ENCODE measurements at places on chromosomes 16 and 17. TPM values are rescaled to one million over a fixed set of nuclear protein-coding genes. Genes with fewer than 3 reads are reported as not detected.

DNA sequence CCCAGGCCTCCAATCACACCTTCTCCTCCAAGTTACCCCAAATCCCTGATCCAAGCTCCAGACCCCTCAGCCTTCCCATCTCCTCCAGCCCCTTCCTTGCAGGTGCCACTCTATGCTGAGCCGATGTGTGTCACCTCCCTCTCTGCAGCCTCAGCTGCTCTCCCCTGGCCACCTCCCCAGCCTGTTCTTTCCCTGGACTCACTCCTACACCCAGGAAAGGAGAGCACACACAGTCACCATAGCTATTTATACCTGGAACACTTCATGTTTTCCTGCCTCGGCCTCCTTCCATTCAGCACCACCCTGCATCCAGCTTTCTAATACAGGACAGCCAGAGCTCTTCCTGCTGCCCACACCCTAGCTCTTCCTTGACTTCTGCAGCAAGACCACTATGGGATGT is 12.5 kb upstream of the TMEM132E start:
- DNase-seq = no peak
- H3K27ac ChIP-seq = no peak overlapping the region
- no peaks in the 10 kb centered on the region for H3K27me3 ChIP-seq
- H3K36me3 ChIP-seq = no peaks in the 10 kb centered on the region
- no peak overlapping the region for H3K4me3 ChIP-seq

GRCh38 chr16:86477642-86478041 is 32.7 kb upstream of the FOXF1 start:
- no peaks in the 10 kb centered on the region for H3K27me3 ChIP-seq
- no peaks in the 10 kb centered on the region for H3K4me1 ChIP-seq
- no peaks in the 10 kb centered on the region for H3K36me3 ChIP-seq
- H3K4me3 ChIP-seq = no peak overlapping the region
- no peak overlapping the region for H3K27ac ChIP-seq

DNA sequence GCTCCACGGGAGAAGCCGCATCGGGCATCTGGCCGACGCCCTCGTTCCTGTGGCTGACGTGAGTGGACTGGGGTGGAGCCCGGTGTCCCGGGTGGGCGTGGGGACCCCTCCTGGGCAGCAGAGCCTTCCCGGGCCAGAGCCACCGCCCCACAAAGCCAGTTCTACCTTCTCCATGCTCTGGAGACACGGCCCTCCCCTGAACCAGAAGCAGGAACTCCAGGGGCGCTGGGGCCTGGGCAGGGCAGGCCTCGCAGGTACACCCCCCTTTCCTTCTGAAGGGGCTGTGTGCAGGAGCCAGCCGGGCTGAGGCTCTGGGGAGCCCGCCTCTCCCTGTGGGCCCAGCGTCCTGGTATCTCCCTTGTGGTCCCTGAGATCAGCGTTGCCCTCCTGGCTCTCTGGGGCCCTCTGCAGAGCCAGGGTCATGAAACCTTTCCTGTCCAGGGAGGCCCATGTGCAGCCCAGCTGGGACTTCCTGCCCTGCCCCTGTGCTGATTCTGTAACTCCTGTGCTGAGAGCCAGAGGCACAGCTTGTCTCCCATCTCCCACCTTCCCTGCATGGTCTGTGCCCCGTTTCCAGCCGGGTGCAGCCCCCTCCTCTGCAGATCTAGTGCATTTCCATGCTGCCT is 6.5 kb downstream of the PIGQ start:
- H3K4me3 ChIP-seq = no peak overlapping the region
- H3K27ac ChIP-seq = no peak overlapping the region
- no peak for DNase-seq
- H3K27me3 ChIP-seq = no peaks in the 10 kb centered on the region
- peaks cover 5% of the 10 kb centered on the region for H3K4me1 ChIP-seq

SLC52A1 gene
- not detected for total RNA-seq

DNA sequence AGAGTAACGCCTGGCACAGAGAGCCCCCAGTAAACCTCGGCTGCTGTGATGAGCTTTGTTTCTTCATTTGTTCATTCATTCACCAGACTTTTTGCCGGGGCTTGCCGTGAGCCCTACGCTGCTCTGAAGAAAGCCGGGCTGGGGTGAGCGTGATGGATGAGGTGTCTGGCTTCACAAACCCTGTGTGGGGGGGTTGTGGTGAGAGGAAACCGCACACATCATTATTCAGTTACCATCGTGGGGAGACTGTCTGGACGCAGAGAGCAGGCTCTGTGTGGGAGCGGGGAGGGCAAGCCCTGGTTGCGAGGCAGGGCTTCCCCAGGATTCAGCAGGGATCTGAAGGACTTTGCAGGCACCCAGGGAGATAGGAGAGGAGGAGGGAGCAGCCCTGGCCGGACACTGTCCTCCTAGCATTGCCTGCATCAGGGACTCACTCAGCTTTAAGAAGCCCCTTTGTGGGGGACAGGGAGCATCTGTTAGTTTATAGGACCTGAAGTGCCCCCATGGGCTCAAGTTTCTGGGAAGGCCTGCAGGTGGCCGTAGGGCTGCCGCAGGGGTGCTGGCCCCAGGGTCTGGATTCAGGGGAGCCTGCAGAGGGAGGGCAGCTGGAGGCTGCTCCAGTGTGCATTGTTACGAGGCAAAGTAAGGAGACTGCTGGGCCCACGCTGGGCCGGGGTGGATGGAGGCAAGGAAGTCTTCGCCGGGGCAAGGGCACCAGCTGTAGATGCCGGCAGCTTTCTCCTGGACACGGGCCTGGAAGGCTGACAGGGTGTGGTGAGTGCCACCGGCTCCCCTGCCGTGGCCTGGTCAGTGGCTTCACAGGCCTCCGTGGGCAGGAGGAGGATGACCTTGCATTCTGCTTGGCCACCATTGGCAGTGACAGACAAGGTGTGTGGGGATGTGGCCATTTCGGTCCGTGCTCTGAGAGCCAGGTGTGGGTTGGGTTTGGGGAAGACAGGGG is 334.5 kb downstream of the SEC14L1 start:
- H3K27me3 ChIP-seq = no peaks in the 10 kb centered on the region
- no peaks in the 10 kb centered on the region for H3K36me3 ChIP-seq
- no peak overlapping the region for H3K27ac ChIP-seq
- DNase-seq = no peak
- no peak overlapping the region for H3K4me3 ChIP-seq
- peaks cover 87% of the 10 kb centered on the region for H3K4me1 ChIP-seq

- no peaks in the 10 kb centered on the region for H3K36me3 ChIP-seq
- peaks cover 15% of the 10 kb centered on the region for H3K27me3 ChIP-seq
- no peak for DNase-seq
- H3K4me3 ChIP-seq = peak overlapping the region; percentile 39
- no peaks in the 10 kb centered on the region for H3K4me1 ChIP-seq
- no peak overlapping the region for H3K27ac ChIP-seq
These were observed 2.4 kb downstream of the CD7 start for GRCh38 chr17:82314727-82315605.

- H3K4me1 ChIP-seq = no peaks in the 10 kb centered on the region
- no peaks in the 10 kb centered on the region for H3K27me3 ChIP-seq
- DNase-seq = no peak
- no peak overlapping the region for H3K27ac ChIP-seq
- no peaks in the 10 kb centered on the region for H3K36me3 ChIP-seq
These were observed 151.3 kb upstream of the IRX3 start for GRCh38 chr16:54437921-54438320.

DNA sequence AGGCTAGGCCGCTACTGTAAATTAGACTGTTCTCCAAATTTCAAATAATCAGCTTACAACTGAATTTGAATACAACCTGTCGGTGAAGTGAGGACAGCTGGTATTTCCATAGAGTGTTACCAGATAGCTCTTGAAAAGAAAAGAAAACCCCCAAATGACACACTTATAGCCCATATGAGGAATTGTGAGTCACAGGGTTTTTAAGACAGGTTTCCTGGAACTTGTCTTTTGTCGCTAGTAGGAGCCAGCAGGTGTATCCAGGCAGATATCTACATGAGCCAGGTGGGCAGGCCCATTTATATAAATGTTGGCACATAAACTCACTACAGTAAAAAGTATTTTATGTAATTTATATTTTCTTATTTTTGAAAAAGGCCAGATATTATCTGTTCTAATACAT is 24.0 kb downstream of the TNRC6A start:
- no peaks in the 10 kb centered on the region for H3K27me3 ChIP-seq
- DNase-seq = no peak
- no peak overlapping the region for H3K4me3 ChIP-seq

TOX3 gene
- total RNA-seq = not detected

DNA sequence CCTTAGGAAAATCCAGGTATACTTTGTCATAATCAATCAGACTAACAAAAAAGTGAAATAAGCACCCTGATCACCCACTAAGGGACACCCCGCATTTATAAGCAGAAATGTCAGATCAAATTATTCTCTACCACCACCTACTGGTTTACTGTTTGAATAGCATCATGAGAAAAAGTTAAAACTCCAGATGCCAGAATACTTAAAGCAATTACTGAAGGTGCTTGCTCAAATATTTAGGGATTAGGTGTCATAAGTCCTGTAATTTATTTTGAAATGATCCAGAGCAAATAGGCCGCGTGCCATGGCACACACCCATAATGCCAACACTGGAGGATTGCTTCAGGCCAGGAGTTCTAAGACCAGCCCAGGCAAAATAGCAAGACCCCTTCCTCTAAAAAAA is 2.3 kb downstream of the TOP2A start:
- peaks cover 7% of the 10 kb centered on the region for H3K4me1 ChIP-seq
- H3K27me3 ChIP-seq = no peaks in the 10 kb centered on the region
- DNase-seq = no peak
- no peak overlapping the region for H3K4me3 ChIP-seq

KRTAP17-1 gene
- not detected for total RNA-seq

KCTD13 gene
- total RNA-seq = 37.1 TPM

GRCh38 chr16:54363766-54364165 is 77.2 kb upstream of the IRX3 start:
- no peak for DNase-seq
- no peak overlapping the region for H3K27ac ChIP-seq
- no peak overlapping the region for H3K4me3 ChIP-seq
- no peaks in the 10 kb centered on the region for H3K36me3 ChIP-seq
- H3K27me3 ChIP-seq = no peaks in the 10 kb centered on the region
- H3K4me1 ChIP-seq = no peaks in the 10 kb centered on the region

OR2C1 gene
- not detected for total RNA-seq

DNA sequence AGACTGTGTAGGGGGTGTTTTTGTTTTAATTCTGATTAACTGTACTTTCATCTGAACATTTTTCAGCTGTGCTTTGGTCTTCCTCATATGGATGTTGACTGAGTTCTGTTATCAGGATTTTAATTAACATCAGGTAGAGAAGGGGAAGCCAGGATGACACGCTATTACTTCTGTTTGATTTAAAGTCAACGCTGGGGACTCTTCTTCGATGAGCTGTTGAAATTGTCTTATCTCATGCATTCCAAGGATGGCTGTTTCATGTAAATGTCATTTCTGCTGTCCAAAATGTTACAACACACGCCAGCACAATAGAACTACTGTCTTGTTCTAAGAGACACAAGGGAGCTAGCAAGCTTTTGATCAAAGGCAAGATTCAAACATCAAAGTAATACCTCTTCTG is 263.3 kb upstream of the CDH5 start:
- no peaks in the 10 kb centered on the region for H3K4me1 ChIP-seq
- no peak overlapping the region for H3K27ac ChIP-seq

- no peaks in the 10 kb centered on the region for H3K36me3 ChIP-seq
- peaks cover 40% of the 10 kb centered on the region for H3K4me1 ChIP-seq
- DNase-seq = no peak
- no peaks in the 10 kb centered on the region for H3K27me3 ChIP-seq
- H3K27ac ChIP-seq = no peak overlapping the region
- H3K4me3 ChIP-seq = no peak overlapping the region
These were observed 13.9 kb downstream of the USP7 start for GRCh38 chr16:8949536-8950418.

GRCh38 chr17:82204831-82205719 is 7.6 kb downstream of the CCDC57 start:
- no peaks in the 10 kb centered on the region for H3K27me3 ChIP-seq
- no peak overlapping the region for H3K4me3 ChIP-seq
- H3K36me3 ChIP-seq = no peaks in the 10 kb centered on the region
- no peak for DNase-seq
- no peak overlapping the region for H3K27ac ChIP-seq

CEP295NL gene
- total RNA-seq = 13.0 TPM

ENPP7 gene
- total RNA-seq = not detected

AKAP1 gene
- total RNA-seq = 96.9 TPM

CLEC16A gene
- 46.6 TPM for total RNA-seq

CDH16 gene
- total RNA-seq = not detected

DNA sequence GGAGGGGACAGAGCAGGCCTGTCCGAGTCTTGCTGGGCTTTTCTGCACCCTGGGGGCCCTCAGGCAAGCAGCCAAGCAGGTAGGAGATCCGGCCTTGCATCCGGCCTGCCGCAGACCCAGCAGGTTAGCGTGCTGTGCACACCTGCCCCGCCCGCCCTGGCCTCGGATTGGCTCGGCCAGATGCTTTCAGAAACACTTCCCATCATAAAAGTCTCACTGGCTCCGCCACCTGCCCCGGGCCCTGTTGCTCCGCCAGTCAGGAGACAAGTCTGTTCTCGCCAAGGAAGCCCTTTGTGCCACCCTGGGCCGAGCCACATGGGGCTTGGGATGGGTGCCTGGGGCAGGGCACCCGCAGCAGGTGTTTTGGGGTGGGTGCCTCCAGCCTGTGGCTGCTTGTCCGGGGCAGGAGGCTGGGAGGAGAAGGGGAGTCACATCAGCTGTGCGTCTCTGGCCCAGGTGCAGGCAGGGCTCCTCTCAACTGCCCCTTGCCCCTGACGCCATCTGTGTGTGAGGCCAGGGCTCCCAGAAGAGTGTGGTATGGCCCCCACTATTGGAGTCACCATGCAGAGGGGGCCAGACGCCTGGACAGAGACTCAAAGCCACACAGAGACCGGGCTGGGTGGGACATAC is 228.2 kb upstream of the GSE1 start:
- H3K27me3 ChIP-seq = no peaks in the 10 kb centered on the region
- H3K36me3 ChIP-seq = no peaks in the 10 kb centered on the region
- no peak overlapping the region for H3K4me3 ChIP-seq
- no peaks in the 10 kb centered on the region for H3K4me1 ChIP-seq

DNA sequence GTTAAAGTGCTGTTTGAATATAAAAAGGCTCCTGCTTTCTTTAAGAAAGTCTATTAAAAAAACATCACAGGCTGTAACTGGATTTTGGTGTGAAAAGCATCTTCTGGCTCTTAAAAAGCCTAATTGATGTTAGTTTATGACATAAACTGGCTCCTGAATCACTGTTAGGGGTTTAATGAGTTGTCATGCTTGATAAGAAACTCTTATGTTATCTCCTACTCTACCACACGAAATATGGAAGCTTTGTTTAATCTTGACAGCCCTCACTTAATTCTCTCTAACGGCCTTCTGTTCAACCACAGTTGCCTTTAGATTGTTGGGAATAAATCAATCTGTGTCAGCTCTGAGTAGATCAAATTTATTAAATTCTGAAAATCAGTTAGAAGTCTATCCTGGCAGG is 51.5 kb downstream of the CPPED1 start:
- no peaks in the 10 kb centered on the region for H3K4me1 ChIP-seq
- H3K27me3 ChIP-seq = no peaks in the 10 kb centered on the region
- DNase-seq = no peak
- no peak overlapping the region for H3K27ac ChIP-seq

DNA sequence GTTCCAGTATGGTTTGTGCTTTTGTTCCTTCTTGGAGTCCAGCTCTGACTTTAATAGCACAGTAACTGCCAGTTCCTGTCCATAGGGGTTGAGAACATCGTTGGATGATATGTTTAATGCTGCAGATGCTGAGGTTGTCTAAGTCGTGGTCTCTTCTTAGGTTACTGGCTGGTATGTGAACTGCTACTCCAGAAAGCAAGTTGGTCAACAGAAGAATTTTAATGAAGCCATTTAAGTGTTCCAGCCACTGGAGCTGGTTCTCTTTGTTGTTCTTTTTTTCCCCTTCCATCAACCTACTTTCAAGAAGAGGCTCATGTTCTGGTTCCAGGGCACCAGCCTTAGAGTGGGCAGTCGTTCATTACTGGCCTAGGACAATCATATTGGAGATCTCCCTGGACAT is 140.3 kb upstream of the TBX2 start:
- H3K27ac ChIP-seq = peak overlapping the region; percentile 65
- no peak for DNase-seq
- H3K4me3 ChIP-seq = no peak overlapping the region
- no peaks in the 10 kb centered on the region for H3K36me3 ChIP-seq
- H3K4me1 ChIP-seq = peaks cover 7% of the 10 kb centered on the region
- no peaks in the 10 kb centered on the region for H3K27me3 ChIP-seq

DRC3 gene
- total RNA-seq = 2.3 TPM
